Hair follicle dermal papilla cell (primary cell): ENCODE measurements at places on chromosomes 5 and 9. TPM values are rescaled to one million over a fixed set of nuclear protein-coding genes. Genes with fewer than 3 reads are reported as not detected.

The SLC6A3 gene
- not detected in 2 replicates for total RNA-seq

The ARL14EPL gene
- 0.32 TPM in 1 of 2 replicates, not detected in the other for total RNA-seq

The PCDHGA3 gene
- 4.9 and 5.7 TPM in 2 replicates for total RNA-seq

The GRIA1 gene
- 12.3 and 33.9 TPM in 2 replicates for total RNA-seq

The CATSPER3 gene
- not detected in 2 replicates for total RNA-seq

The CNTLN gene
- total RNA-seq = 14.5 and 17.0 TPM in 2 replicates

The EXD3 gene
- total RNA-seq = 8.1 and 13.5 TPM in 2 replicates

The AOPEP gene
- 242 and 279 TPM in 2 replicates for total RNA-seq

The PSD2 gene
- total RNA-seq = 0.32 and 0.36 TPM in 2 replicates

The DMRTA1 gene
- 0.32 and 0.49 TPM in 2 replicates for total RNA-seq

The PCDHGA6 gene
- 6.5 and 6.8 TPM in 2 replicates for total RNA-seq

The TRIP13 gene
- 4.1 and 5.5 TPM in 2 replicates for total RNA-seq

The MEF2C gene
- 30.8 and 34.6 TPM in 2 replicates for total RNA-seq

The CDX1 gene
- not detected in 2 replicates for total RNA-seq

The HBEGF gene
- total RNA-seq = 2.8 and 3.3 TPM in 2 replicates

The PHYHD1 gene
- 8.8 and 17.7 TPM in 2 replicates for total RNA-seq
